Uterus (tissue), 4 donors: ENCODE measurements at places on chromosomes 5 and 9. TPM values are rescaled to one million over a fixed set of nuclear protein-coding genes. Genes with fewer than 3 reads are reported as not detected.

The NR6A1 gene
- total RNA-seq, result 1.3 TPM

The APBA1 gene
- 6.5 TPM for total RNA-seq

The PCDHGA2 gene
- total RNA-seq, result 11.6 TPM

GRCh38 chr5:151348789-151349188 is 1.4 kb upstream of the SLC36A2 start:
- DNase-seq, result no peak

DNA sequence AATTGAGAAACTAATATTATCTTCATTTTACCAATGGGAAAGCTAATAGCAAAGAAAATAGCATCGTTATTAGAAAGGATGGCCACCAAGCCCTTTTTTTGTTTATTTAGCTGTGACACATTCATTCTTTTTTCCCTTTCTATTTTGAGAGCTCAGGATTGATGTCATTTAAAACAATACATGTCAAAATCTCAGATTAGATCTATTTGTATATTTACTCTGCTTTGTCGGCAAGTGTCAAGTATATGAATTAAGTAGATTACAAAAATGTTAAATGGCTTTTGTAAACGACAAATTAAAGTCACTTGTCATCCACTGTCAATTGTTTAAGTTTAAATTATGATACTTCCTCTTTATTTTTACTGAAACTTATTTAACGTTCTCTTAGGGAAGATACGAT is 118.9 kb downstream of the PAM start:
- no peak for DNase-seq

DNA sequence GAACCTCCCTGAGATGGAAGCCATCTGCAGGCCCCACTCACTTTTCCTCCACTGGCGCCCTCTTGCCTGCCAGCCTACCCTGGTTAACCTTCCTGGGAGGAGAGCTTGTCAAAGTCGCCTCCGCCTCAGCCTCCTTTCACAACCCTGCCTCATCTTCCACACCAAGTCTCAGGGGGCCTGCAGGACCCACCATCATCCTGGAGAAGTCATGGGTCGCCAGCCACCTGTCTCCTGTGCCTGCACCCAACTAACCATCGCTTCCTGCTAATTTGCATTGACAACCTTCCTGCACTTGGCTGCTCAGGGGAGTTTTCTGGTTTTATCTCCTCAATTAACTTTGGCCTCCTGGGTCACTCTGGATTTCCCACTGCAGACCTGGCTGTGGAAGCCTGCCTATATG is 52.8 kb upstream of the GRHPR start:
- no peak for DNase-seq

GRCh38 chr5:115992848-115993350 is 30.6 kb downstream of the LVRN start:
- no peak for DNase-seq

GRCh38 chr9:137631345-137632229 is 12.8 kb downstream of the EHMT1 start:
- DNase-seq, result no peak

DNA sequence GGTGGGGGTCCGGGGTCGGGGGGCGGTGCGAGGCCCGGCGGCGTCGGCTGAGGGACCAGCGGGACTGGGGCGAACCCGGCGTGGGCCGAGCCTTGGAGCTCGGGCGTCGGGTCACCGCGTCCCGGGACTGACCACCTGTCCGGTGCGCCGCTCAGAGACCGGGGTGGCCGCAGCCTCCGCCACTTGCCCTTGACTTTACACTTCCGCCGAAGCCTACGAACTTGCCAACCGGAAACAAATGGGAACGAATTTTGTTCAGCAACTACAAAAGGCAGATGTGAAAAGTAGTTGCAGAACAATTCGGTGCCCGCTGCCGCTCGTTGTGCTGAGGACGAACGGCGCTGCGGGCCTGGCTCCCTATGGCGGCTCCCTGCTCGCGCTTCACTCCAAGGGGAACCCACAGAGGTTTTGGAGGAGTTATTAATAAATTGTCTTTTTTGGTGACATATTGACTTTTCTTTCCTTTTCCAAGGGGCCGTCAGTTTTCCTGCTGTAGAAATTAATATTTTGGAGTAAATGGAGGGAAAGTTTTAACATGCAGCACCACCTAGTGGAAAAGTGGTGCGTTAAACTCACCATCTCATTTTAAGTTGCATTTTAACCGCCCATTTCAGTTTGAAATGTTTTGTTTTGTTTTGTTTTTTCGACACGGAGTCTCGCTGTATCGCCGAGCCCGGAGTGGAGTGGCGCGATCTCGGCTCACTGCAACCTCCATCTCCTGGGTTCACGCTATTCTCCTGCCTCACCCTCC is 490 bp downstream of the PCBD2 start:
- DNase-seq, result peak; percentile 18

DNA sequence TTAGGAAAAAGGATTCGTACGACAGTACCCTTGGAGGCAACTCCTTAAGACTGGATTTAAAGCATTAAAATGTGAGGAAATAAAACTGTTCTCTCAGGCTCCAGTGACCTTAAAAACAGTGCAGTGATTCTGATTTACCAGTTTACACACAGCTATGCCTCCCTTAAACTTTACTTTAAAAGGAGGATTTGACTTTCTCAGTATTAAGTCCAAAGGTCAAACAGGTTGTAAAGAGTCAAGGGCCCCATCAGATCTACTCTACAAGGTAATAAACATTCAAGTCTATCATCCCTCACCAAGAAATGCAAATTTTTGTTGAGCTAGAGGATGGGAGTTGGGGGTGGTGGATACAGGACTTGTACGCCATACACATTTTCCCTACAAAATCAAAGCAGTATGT is 75.2 kb downstream of the ELAVL2 start:
- DNase-seq, result no peak

DNA sequence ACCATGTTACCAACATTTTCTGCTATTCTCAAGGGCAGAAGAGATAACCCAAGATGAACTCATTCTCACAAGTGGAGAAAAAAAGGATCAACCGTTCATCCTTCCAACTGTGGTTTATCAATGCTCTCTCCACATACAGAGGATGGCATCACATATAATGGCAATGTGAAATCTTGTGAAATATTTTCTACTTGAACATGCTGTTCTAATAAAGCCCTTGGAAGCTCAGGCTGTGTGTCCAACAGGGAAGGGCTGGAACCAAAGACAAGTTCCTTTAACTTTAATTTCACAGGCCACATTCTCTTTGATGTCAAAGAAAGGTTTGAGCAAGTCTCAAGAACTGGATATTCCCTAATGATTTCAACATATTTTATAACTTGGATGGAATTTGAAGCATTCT is 230.5 kb downstream of the SPOCK1 start:
- no peak for DNase-seq
